Fibroblast of lung (primary cell): ENCODE measurements at places on chromosomes 16 and 17. TPM values are rescaled to one million over a fixed set of nuclear protein-coding genes. Genes with fewer than 3 reads are reported as not detected.

Gene ASPHD1
- 5.4 and 5.9 TPM in 2 replicates for total RNA-seq

GRCh38 chr16:19809693-19810092, 75.0 kb downstream of the GPRC5B start:
- no peak for DNase-seq

GRCh38 chr17:59844884-59845594, 47.7 kb downstream of the TUBD1 start:
- peak; percentile 77 for DNase-seq

DNA sequence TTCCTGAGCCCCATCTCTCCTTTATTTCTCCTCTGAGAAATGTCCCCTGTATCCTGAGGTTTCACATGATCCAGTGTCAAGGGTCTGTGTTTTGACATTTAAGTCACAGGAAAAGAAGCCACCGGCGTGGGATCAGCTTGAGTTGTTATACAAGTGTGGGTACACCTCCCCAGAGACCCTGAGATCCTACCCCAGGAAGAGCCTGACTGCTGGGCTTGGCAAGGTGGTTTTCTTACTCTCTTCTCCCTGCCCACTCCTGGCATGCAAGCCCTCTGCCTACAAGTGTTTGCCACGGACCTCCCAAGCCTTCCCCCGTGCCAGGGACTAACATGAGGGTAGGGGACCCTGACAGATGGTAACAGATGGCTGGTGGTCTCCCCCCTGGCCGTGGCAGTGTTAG, 2.8 kb upstream of the ARHGAP27 start:
- DNase-seq, result no peak

- peak; percentile 27 for DNase-seq
These were observed 59.8 kb downstream of the PIPOX start for GRCh38 chr17:29102741-29103181.

DNA sequence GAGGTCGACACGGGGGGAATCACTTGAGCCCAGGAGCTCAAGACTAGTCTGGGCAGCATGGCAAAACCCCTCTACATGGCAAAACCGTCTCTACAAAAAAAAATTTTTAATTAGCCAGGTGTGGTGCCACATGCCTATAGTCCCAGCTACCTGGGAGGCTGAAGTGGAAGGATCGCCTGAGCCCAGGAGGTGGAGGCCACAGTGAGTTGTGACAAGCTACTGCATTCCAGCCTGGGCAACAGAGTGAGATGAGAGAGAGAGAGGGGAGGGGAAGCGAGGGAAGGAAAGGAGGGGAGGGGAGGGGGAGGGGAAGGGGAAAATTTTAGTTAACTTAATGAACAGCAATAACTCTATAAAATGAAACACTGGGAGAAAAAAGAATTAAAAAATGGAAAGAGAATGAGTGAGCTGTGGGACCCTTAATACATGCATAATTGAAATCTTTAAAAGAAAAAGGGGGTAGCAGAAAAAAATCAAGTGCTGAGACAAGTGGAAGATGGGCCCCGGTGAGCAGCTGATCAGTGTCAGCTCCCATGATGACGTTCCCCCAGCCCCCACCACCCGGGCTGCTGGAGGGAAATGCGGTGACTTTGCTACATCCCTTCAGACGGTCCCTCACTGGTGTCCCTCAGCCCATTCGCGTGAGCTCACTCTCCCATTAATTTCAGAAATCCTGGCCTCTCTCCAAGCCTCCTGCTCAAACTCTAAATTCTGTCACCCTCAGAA, 2.7 kb downstream of the ASGR2 start:
- DNase-seq, result no peak

DNA sequence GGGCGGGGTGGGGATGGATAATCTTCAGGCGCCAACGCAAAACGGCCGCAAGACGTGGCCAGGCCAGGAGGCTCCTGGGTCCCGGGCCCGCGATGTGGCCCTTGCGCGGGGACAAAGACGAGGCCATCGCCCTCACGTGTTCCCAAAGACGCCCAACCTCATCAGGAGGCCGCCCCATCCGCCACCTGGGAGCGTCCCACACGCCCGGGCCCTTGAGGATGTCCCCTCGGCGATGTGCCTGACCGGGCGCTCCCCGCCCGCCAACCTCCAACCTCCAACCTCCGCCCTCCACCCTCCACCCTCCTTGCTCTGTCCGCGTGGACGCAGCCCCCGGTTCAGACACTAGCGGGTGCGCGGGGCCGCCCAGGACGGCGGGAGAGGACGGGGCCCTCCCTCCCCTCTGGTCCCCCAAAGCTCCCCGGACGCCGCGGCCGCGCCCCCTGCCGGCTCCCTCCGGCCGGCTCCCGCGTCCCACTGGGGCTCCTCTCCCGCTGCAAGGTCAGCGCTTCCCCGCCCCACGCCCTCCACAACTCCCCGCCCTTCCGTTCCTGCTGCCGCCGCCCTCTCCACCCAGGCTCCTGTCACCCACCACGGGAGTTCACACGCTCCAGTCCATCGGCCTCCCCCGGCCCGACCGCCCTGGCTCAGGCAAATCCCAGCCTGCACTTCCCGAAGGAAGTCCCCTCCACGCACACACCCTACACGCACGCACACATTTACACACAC, 250.8 kb upstream of the RPL38 start:
- no peak for DNase-seq

DNA sequence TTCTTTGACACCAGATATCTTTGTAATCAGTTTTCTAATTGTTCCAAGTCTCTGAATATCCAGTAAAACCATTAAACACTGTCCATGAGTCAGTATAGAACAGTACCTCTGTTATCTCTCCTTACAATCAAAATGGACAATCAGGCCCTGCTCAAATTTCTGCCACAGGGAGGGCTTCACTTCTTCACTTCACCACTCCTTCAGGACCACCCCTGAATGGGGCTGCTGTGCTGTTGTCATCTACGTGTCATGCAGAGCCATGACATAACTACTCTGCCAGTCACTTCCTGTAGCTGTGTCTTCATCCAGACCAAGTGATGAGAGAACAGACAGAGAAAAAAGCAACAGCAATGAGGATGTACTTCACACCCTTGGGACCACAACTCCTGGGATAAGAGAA, 116.9 kb downstream of the TANC2 start:
- DNase-seq, result peak; percentile 56
